ENCODE measurements at places on chromosomes 6 and 20.

DNA sequence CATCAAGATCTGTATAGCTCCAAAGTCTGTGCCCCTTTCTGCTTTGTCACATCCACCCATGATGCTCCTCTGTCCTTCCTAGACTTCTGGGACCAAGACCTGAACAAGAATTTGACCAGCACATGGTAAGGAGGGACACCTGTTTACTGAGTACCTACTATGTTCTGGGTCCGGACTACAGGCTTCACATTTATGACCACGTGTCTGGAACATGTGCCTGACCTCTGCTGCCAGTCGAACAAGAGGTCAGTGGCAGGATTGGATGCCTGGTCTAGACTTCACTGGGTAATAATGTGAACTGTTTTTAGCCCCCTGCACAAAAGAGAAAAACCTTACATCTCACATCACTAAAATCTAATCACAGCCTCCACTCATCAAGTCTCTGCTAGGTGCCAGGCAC, 7.3 kb upstream of the PDYN start:
- no peak for DNase-seq

DNA sequence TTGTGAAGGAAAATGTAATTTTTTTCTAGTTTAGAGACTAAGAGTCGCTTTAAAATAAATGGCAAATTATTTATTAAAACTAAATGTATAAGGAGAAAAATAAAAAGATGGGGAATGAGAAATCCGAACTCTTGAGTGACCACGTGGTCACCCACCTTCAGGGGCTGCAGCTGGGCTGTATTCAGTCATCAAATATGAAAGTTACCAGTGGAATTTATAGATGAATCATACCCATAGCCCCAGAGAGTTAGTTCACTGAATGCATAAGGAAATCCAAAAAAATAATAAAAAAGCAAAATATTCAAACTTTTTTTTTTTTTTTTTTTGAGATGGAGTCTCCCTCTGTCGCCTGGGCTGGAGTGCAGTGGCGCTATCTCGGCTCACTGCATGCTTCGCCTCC, 947.7 kb upstream of the ADGRB3 start:
- DNase-seq: no peak

DNA sequence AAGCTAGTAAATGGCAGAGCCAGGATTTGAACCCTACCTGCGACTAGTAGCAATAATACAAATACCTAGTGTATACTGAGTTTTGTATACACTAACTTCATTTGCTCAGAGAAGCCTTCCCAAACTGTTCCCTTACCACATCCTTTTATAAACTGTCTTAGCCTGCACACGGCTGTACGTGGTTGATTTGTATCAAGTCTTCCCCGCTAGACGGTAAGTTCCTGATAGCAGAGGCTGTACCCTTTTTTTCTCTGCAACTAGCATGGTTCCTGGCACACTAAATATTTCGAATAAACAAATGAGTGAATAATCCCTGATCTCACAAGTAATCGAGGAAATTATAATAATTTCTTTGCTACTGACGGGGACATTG, 636 bp downstream of the RTF2 start:
- DNase-seq: no peak

DNA sequence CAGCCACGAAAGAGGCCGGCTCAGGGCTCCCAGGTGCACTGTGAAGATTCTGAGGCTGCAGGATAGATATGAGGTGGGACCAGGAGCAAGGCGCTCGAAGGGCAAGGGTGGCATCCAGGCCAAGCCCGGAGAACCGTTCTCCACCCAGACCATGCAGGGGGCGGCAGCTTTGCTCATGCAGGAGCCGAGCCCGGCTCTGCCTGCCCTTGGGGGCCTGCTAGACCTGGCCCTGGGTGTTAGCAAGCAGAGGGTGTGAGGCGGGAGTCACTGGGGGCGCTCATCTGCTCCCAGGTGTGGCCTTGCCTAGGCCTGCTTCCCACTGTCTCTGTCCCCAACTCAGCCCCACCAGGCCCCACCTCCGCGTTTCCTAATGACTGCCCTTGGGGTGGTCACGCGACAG, 59.4 kb downstream of the WDR27 start:
- no peak for DNase-seq

- DNase-seq: no peak
Measured at GRCh38 chr6:4564801-4565271, 211.4 kb upstream of the CDYL start.

DNA sequence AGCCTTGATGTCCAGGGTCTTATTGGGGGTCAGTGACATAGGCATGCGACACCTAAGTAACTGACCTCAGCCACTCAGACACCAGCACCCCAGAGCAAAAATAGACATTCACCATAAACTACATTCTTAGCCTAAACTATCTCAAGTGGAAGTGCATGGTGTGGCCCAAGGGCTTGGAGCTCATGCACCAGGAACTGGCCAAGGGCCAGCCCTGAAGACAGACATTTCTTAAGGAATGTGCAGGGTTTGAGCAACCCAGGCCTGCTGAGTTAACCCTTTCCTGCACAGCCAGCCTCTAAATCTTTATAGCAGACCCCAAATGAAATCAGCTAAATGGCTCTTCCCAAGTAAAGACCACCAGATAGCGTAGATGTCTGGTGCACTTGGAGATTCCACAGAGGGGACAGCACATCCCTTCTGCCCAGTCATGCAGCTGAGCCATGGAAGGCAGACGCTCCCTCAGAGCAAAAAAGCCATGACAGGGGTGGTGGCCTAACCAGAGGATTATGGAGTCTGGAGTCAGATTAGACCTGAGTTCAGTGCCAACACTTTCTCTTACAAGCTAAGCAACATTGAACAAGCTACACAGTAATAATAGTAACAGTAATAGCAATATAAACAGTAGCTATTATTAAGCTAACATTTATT, 222.6 kb downstream of the ZMYND8 start:
- DNase-seq: peak; percentile 44

DNA sequence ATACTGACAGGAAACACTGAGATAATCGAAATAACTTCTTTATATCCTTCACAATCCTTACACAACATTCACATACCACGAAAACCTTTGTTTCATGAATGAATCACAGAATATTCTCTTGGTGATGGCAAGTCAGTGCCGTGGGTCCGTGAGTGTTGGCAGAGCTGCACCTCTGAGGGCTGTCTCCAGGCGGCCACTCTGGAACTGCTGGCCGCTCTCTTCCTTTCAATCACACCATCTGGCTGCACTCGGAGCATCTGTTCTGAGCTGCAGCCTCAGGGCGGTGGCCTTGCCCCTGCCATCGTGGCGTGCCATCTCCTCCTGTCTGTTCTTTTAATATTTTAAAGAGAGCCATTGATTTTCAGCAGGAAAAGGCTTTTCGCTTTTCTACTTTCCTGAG, 129.4 kb upstream of the AFDN start:
- DNase-seq: no peak

DNA sequence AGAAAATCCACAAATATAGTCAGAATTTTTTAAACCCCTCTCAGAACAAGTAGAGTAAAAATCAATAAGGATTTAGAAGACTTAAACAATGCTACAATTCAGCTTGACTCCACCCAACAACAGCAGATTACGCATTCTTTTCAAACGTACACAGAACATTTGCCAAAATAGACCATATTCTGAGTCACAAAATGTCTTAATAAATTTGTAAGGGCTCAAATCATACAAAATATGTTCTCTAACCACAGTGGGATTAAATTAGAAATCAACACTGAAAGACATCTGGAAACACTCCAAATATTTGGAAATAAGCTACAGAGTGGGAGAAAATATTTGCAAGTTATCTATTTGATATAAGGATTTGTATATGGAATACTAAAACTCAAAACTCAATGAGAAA, 164.2 kb upstream of the AKAP12 start:
- no peak for DNase-seq

DNA sequence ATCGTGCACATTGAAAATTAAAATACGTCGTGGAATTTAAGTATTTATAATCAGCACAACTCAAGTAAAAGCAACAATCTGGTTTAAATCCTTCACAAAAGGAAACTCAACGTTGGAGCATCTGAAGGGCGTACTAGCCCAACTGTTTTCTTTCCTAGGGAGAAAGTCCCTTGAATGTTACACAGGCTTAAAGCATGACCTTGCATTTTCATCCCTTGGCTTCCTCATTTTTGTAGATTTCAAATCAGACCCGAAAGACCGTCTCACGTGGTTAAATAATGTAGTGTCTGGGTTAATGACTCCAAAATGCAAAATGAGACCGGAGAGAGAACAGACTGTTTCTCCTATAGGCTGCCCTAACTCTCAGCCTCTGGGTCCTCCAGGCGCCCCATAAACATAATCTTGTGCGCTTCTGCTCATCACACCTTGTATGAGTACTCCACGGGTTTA, 249.2 kb upstream of the RREB1 start:
- DNase-seq: no peak

GRCh38 chr6:150690681-150691080, 91.0 kb downstream of the PLEKHG1 start:
- DNase-seq: no peak

All from GM04503 (cell line).